HS-5 (cell line): ENCODE measurements at places on chromosomes 5 and 9.

GRCh38 chr5:1021136-1021968 lies 12.8 kb downstream of the NKD2 start:
- no peak for DNase-seq

DNA sequence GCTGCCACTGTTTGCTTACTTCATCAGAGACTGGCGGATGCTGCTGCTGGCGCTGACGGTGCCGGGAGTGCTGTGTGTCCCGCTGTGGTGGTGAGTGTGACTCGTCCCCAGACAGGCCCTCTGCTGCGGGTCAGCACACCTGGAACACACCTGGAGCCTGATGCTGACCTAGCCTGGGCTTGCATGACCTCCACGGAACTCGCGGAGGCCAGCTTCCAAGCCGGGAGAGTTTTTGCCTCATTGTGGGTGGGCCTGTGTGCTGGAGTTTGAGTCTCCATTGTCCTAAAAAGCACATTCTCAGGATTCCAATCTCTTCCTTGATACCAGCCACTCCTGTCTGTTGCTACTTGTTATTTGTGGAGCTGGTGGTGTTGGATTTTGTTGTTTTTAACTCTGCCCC lies 28.1 kb downstream of the SLC22A4 start:
- no peak for DNase-seq

DNA sequence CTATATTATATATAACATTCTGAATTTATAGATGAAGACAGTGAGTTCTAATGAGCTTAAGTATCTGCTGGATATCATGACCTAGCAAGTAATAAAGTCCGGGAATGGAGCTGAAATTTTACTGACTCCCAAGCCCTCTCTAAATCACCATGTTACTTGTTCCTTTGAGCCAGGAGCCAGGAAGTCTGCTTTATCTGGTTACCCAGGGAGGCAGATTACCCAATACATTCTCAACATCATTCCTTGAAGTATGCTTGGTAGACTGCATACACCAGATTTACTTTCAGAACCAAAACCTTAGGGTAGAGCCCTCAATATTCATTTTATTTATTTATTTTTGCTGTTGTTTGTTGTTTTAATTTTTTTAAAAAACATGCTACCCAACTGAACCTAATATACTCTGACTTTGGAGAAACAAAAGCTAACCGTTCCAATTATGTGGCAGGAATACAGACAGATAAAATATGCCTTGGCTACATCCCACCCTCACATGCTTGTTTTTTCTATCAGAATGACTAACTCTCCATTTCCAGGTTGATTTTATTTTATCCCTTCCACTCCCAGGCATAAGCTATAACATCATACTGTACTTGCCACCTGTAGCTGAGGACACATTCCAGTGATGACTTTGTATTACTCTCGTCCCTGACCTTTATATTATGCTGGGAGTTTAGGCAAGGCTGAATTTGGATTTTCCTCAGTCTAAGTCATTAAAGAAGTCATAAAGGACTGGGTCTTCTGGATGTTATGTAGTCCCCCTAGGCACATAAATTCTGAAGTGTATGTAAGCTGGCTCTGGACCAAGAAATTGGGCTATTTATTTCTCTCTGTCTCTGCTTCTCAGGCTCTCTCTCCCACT lies 82.0 kb downstream of the YIPF5 start:
- no peak for DNase-seq

- no peak for DNase-seq
Measured at GRCh38 chr9:109250311-109250741, 70.5 kb downstream of the EPB41L4B start.

DNA sequence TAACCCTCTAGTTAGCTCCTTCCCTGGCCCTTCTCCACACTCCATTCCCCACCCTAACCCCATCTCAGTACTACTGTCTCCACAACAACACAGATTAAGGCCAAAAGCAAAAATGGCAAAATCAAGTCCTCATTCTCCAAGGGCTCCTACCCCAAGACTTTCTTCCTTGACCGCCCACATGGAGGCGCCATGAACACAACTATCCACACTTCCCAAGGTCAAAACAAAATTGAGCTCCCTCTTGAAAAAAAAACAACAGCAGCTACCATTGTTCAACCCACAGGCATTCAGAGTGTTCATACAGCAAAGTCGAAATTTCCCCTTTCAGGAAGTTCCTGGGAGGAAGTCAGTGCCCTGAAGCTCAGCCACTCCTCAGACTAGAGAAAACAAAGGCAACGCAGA lies 54.4 kb downstream of the GNAQ start:
- DNase-seq: no peak

DNA sequence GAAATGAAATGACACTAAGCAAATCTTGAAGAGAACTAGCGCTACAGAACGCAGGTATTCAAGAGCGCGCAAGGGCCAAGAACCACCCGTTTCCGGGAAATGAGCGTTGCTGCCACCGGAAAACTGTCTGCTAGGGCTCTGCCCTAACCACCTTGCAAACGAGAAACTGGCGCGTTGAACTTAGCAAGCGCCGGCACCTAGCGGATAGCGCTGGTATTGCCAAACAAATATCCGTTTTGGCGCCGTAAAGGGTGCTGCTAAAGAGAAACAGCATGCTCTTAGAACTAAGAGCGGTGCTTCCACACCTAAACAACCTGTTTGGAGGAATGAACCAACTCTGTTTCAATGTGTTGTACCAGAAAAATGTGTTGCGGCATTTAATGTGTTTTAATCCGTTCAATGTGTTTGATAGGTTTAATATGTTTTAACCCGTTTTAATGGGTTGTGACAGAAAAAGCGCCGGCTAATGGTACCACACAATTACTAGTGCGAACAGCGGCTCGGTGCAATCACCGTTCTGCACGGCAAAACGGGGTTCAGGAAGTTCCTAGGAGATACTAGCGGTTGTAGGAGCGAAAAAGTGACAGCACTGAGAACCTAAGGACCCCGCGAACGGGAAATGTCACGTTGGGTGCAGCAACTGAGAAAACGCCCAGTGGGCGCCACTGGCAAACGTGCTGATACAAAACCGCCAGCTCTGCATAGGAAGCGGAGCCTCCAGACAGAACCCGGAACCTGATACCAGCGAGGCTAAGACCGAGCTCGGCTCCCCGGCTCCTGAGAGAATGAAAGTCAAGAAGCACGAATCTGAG lies at the start of gene ANXA2R:
TSS of gene ANXA2R (minus strand) at position 33 of the 812 bp plus-strand sequence. CDS start 273 bp downstream, outside the sequence.
- peak; percentile 94 for DNase-seq

GRCh38 chr5:168317096-168317520 lies 25.7 kb downstream of the WWC1 start:
- DNase-seq: no peak

- no peak for DNase-seq
Measured at GRCh38 chr9:68473790-68474189, 66.9 kb downstream of the TMEM252 start.

DNA sequence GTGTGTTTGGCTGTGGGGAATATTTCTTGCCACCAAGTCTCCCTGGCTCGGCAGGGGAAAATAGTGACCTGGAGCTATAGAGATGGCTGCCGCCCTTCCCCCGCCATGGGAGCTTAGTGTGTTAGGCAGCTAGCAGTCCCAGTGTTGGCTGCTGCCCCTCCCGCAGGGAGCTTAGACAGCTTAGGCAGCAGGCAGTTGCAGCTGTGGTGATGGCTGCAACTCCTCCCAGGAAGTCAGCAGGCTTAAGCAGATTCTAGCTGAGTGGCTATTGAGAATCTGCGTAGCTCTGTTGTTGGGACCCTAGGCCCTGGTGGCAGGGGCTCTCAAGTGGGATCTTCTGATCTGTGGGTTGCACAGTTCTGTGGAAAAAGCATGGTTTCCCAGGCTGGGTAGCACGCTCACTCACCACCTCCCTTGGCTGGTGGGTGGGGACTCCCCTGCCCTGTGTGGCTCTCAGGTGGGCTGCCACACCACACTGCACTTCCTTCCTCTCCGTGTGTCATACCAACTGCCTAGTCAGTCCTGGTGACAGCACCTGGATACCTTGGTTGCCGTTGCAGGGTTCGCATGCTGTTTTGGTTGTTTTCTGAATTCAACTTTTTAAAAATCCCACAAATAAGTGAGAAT lies 9.3 kb downstream of the OR1N2 start:
- no peak for DNase-seq

DNA sequence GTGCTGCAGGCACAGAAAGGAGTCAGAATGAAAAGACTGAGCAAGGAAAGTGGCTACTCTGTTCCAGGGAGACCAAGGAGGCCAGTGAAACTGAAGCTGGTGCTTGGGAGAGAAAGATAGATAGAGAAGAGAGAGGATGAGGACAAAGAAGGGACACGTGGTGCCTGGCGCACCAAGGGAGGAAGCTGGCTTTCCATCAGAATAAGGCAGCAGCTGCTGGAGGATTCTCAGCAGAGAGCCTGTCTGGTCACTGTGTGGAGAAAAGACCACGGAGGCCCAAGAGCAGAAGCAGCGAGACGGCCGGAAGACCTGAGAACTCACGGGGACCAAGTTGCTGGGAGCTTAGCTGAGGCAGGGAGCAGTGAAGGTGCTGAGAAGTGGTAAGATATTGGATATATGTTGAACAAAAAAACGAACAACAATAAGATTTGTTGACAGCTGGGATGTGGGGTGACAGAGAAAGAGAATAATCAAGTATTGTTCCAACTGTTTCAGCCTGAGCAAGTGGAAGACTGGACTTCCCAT lies 116.1 kb downstream of the SEMA5A start:
- DNase-seq: no peak

- DNase-seq: no peak
Measured at GRCh38 chr5:177185993-177186392, 52.4 kb downstream of the NSD1 start.

- DNase-seq: no peak
Measured at GRCh38 chr5:58459146-58460001, 512 bp downstream of the PLK2 start.
